ENCODE measurements at places on chromosomes 6 and 20.

DNA sequence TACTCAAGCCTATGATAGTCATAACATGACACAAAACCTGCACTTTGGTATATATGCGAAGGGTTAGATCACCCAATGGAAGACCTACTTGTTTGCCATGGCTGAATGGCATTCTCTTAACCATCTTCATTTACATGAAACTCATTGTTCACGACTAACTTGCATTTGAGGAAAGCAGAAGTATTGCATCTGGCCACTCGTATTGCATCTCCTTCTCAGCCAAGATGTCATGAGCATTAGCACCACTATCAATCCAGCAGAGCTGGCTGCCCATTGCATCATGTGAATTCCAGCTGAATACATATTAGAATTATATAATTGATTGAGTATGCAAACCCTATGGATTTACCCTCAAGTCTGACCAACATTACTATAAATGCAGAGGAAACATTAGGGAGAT is 390.2 kb downstream of the LAMA2 start:
- no peak overlapping the region for H3K27ac ChIP-seq
- peaks cover 12% of the 10 kb centered on the region for H3K27me3 ChIP-seq
- H3K4me3 ChIP-seq: no peak overlapping the region
- no peaks in the 10 kb centered on the region for H3K36me3 ChIP-seq
- H3K4me1 ChIP-seq: no peaks in the 10 kb centered on the region
- no peak for DNase-seq

- H3K4me1 ChIP-seq: no peaks in the 10 kb centered on the region
- DNase-seq: no peak
- H3K27me3 ChIP-seq: peaks cover 14% of the 10 kb centered on the region
These were observed 356.9 kb downstream of the ARHGAP18 start for GRCh38 chr6:129353067-129353466.

DNA sequence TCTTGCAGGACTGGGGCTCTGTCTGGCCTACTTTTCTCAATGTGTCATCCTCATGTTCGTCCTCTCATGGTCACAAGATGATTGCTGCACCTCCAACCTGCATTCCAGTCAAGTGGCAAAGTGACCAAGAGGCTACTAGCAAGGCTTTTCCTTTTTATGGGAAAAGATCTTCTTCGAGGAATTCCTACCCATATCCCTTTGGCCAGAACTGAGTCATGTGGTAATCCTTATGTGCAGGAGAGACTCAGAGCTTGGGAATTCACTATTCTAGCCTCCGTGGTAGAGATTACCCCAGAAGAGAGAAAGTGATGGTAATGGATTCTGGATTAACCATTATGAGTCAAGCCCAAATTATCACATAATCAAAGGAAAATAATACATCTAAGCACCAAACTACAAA is 162.7 kb downstream of the KCNQ5 start:
- H3K4me1 ChIP-seq: no peaks in the 10 kb centered on the region
- no peak overlapping the region for H3K27ac ChIP-seq
- H3K4me3 ChIP-seq: no peak overlapping the region
- H3K36me3 ChIP-seq: no peaks in the 10 kb centered on the region
- no peaks in the 10 kb centered on the region for H3K27me3 ChIP-seq
- no peak for DNase-seq

DNA sequence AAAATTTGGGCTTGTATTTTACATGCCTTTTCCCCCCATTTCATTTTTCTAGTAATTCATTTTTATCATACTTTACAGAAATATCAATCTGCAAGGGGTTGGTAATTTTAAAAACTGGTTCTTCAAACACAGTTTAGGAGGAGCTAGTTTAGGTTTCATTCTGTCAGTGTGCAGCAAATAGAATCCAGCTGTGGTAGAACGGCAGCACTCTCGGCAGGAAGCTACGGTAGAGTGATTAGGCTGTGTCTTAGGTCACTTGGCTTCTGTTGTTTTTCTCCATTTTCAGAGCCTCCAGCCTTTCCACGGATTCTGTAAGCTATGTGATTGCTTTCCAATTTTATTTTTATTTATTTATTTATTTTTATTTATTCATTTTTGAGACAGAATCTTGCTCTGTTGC is 32.7 kb downstream of the TLDC2 start:
- no peak overlapping the region for H3K4me3 ChIP-seq
- H3K27me3 ChIP-seq: no peaks in the 10 kb centered on the region
- H3K36me3 ChIP-seq: peaks cover 9% of the 10 kb centered on the region
- DNase-seq: no peak
- peaks cover 6% of the 10 kb centered on the region for H3K4me1 ChIP-seq
- no peak overlapping the region for H3K27ac ChIP-seq

GRCh38 chr6:22980446-22980845 is 411.1 kb downstream of the HDGFL1 start:
- no peaks in the 10 kb centered on the region for H3K27me3 ChIP-seq
- H3K4me3 ChIP-seq: no peak overlapping the region
- H3K4me1 ChIP-seq: no peaks in the 10 kb centered on the region

- peaks cover 13% of the 10 kb centered on the region for H3K27me3 ChIP-seq
- H3K36me3 ChIP-seq: no peaks in the 10 kb centered on the region
- no peak overlapping the region for H3K27ac ChIP-seq
- H3K4me3 ChIP-seq: peak overlapping the region; percentile 7
These were observed 20.6 kb upstream of the AKIRIN2 start for GRCh38 chr6:87722540-87723169.

GRCh38 chr6:151119823-151120524 is 119.8 kb upstream of the AKAP12 start:
- no peak for DNase-seq
- H3K27me3 ChIP-seq: peaks cover 7% of the 10 kb centered on the region
- H3K27ac ChIP-seq: no peak overlapping the region
- H3K36me3 ChIP-seq: no peaks in the 10 kb centered on the region
- H3K4me3 ChIP-seq: no peak overlapping the region

DNA sequence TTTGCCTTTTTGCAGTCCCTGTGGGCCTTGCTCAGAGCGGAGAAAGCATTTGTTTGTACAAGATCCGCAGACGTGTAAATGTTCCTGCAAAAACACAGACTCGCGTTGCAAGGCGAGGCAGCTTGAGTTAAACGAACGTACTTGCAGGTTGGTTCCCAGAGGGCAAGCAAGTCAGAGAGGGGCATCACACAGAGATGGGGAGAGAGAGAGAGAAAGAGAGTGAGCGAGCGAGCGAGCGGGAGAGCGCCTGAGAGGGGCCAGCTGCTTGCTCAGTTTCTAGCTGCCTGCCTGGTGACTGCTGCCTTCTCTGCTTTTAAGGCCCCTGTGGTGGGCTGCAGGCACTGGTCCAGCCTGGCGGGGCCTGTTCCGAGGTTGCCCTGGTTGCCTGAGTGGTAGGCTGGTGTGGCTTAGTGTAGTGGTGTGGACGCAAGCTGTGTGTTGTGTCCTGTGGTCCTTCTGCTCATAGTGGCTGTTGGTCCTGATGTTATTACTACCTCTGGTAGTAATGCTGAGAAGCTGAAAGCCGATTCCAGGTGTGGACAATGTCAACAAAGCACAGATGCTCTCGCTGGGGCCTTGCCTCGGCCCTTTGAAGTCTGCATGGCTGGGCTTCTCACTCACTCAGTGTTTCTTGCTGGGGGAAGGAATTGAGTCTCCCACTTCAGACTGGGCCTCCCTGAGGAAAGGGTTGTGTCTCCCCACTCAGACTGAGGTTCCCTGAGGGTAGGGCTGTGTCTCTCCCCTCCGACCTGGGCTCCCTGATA is 12.1 kb downstream of the VEGFA start:
- H3K36me3 ChIP-seq: peaks cover 22% of the 10 kb centered on the region
- DNase-seq: no peak
- H3K27ac ChIP-seq: no peak overlapping the region
- H3K4me3 ChIP-seq: no peak overlapping the region
- H3K27me3 ChIP-seq: no peaks in the 10 kb centered on the region

DNA sequence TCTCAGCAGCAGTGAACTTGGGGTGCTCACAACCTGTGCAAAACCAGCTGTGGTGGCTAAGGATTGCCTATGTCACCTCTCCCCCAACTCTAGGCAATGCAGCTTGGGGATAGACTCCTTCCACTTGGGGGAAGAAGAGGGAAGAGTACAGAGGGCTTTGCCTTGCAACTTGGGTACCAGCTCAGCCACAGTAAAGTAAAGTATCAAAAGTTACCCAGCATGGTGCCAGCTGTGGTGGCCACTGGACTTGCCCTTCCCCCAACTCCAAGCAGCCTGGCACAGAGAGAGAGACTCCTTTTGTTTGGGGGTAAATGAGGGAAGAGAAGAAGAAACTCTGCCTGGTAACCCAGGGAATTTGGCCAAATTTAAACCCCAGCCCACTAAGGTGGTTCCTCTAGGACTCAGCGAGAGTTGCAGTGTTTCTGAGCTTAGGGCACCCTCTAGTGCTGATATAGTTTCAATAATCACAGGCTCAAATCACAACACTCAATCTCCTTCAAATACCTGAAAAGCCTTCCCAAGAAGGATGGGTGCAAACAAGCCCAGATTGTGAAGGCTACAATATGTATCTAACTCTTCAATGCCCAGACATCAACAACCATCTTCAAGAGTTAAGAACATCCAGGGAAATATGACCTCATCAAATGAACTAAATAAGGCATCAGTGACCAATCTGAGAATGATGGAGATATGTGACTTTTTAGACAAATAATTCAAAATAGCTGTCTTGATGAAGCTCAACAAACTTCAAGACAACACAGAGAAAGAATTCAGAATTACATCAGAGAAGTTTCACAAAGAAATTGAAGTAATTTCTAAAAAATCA is 7.6 kb upstream of the DEFB129 start:
- H3K27me3 ChIP-seq: peaks cover 21% of the 10 kb centered on the region
- no peak overlapping the region for H3K27ac ChIP-seq
- H3K4me3 ChIP-seq: no peak overlapping the region

GRCh38 chr20:11267762-11268335 is 594.0 kb upstream of the JAG1 start:
- H3K4me1 ChIP-seq: no peaks in the 10 kb centered on the region
- no peak overlapping the region for H3K4me3 ChIP-seq
- no peaks in the 10 kb centered on the region for H3K36me3 ChIP-seq
- H3K27me3 ChIP-seq: no peaks in the 10 kb centered on the region
- no peak overlapping the region for H3K27ac ChIP-seq
- no peak for DNase-seq

DNA sequence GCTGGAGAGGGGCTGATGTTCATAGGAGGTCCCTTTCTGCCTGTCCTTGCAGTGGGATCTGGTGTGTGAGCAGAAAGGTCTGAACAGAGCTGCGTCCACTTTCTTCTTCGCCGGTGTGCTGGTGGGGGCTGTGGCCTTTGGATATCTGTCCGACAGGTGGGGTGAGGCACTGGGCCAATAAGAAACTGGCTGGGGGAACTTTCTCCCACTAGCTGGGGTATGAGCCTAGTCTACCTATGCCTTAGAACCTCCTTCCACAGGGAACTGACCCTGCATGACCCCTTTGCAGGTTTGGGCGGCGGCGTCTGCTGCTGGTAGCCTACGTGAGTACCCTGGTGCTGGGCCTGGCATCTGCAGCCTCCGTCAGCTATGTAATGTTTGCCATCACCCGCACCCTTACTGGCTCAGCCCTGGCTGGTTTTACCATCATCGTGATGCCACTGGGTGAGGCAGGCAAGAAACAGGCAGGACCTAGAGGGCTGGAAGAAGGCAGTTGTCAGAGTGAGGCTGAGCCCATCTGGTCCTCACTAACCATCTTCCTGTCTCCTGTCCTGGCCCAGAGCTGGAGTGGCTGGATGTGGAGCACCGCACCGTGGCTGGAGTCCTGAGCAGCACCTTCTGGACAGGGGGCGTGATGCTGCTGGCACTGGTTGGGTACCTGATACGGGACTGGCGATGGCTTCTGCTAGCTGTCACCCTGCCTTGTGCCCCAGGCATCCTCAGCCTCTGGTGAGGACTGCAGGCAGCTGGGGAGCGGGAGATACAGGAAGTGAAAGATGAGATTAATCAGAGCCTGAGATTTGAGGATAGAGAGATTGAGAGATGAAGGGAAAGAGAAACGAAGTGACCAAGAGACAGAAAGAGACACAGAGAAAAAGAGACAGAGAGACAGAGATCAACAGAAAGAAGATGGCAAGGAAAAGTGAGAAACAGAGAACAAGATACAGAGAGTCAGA is 1.6 kb downstream of the SLC22A7 start:
- no peaks in the 10 kb centered on the region for H3K4me1 ChIP-seq
- no peaks in the 10 kb centered on the region for H3K36me3 ChIP-seq
- no peak overlapping the region for H3K4me3 ChIP-seq
- H3K27me3 ChIP-seq: peaks cover 6% of the 10 kb centered on the region

- no peak overlapping the region for H3K4me3 ChIP-seq
- H3K27me3 ChIP-seq: no peaks in the 10 kb centered on the region
- no peak for DNase-seq
- H3K27ac ChIP-seq: no peak overlapping the region
- H3K4me1 ChIP-seq: peaks cover 10% of the 10 kb centered on the region
These were observed 49.1 kb downstream of the TXLNB start for GRCh38 chr6:139242457-139243240.

GRCh38 chr6:142420802-142421201 is 119.0 kb downstream of the ADGRG6 start:
- peaks cover 8% of the 10 kb centered on the region for H3K27me3 ChIP-seq
- H3K27ac ChIP-seq: no peak overlapping the region
- H3K4me1 ChIP-seq: peaks cover 6% of the 10 kb centered on the region
- no peaks in the 10 kb centered on the region for H3K36me3 ChIP-seq
- H3K4me3 ChIP-seq: no peak overlapping the region

GRCh38 chr6:129555206-129555832 is 154.7 kb downstream of the ARHGAP18 start:
- no peak overlapping the region for H3K4me3 ChIP-seq
- no peak overlapping the region for H3K27ac ChIP-seq

- H3K4me1 ChIP-seq: peaks cover 5% of the 10 kb centered on the region
- no peak overlapping the region for H3K4me3 ChIP-seq
- H3K27ac ChIP-seq: no peak overlapping the region
- DNase-seq: no peak
- peaks cover 6% of the 10 kb centered on the region for H3K27me3 ChIP-seq
These were observed 171.1 kb downstream of the ADAT2 start for GRCh38 chr6:143279385-143279784.

GRCh38 chr6:130045622-130046021 is 27.2 kb downstream of the L3MBTL3 start:
- no peak overlapping the region for H3K27ac ChIP-seq
- no peak for DNase-seq
- peaks cover 11% of the 10 kb centered on the region for H3K4me1 ChIP-seq
- no peak overlapping the region for H3K4me3 ChIP-seq
- no peaks in the 10 kb centered on the region for H3K36me3 ChIP-seq

- no peak for DNase-seq
- H3K4me3 ChIP-seq: no peak overlapping the region
- no peak overlapping the region for H3K27ac ChIP-seq
- H3K27me3 ChIP-seq: peaks cover 50% of the 10 kb centered on the region
- H3K36me3 ChIP-seq: no peaks in the 10 kb centered on the region
- peaks cover 27% of the 10 kb centered on the region for H3K4me1 ChIP-seq
These were observed 25.7 kb downstream of the MUC22 start for GRCh38 chr6:31035862-31036497.

DNA sequence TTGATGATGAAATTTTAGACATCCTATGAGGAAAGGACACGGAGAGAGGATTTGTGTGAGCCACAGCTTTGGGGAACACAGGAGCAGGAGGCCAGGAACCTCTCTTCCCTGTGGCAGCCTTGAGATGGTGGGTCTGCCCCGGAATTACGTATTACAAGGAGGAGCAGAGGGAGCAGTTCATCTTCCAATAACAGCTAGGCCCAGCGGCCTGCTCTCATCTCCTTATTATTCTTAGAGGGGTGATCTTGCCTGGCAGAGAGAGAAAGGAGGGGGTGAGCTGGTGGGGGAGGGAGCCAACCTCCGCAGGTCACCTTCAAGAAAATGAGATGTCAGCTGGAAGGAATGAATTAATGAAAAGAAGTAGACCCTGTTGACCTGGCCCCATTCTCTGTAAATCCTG is 305.8 kb downstream of the LRFN2 start:
- H3K4me1 ChIP-seq: no peaks in the 10 kb centered on the region
- DNase-seq: no peak
- peaks cover 26% of the 10 kb centered on the region for H3K27me3 ChIP-seq
- H3K36me3 ChIP-seq: no peaks in the 10 kb centered on the region
- H3K27ac ChIP-seq: no peak overlapping the region
- no peak overlapping the region for H3K4me3 ChIP-seq

Data from activated T-cell treated with anti-CD3 and anti-CD28 coated beads, Interleukin-2, amount 50 U/mL, for 72 hours (primary cell).